ENCODE measurements at places on chromosomes 3 and 15. TPM values are rescaled to one million over a fixed set of nuclear protein-coding genes. Genes with fewer than 3 reads are reported as not detected.

ZPLD1 gene
- total RNA-seq, result 0.05 TPM

CHL1 gene
- not detected for total RNA-seq

DVL3 gene
- 24.6 TPM for total RNA-seq

LDHAL6B gene
- not detected for total RNA-seq

PLXNA1 gene
- total RNA-seq, result 27.0 TPM

SNTN gene
- not detected for total RNA-seq

AMIGO3 gene
- 0.59 TPM for total RNA-seq

CASR gene
- total RNA-seq, result not detected

WDR82 gene
- total RNA-seq, result 50.0 TPM

RTP3 gene
- not detected for total RNA-seq

KBTBD8 gene
- total RNA-seq, result 0.63 TPM

HGD gene
- total RNA-seq, result 13.9 TPM

ALPK3 gene
- total RNA-seq, result 0.28 TPM

TRPM1 gene
- not detected for total RNA-seq

SLC2A2 gene
- total RNA-seq, result not detected

IL5RA gene
- not detected for total RNA-seq

CIB1 gene
- 228 TPM for total RNA-seq

TICRR gene
- total RNA-seq, result 15.9 TPM

ANKUB1 gene
- not detected for total RNA-seq

CFAP161 gene
- total RNA-seq, result not detected

PARP16 gene
- total RNA-seq, result 10.5 TPM

AGBL1 gene
- total RNA-seq, result not detected

PLAAT1 gene
- total RNA-seq, result not detected

All from A549 treated with DMSO at 1 μM for 4 hours (cell line).